GDM1 (cell line): ENCODE measurements at places on chromosomes 7 and 10.

GRCh38 chr10:8778713-8779112 is 724.2 kb downstream of the GATA3 start:
- DNase-seq: no peak

DNA sequence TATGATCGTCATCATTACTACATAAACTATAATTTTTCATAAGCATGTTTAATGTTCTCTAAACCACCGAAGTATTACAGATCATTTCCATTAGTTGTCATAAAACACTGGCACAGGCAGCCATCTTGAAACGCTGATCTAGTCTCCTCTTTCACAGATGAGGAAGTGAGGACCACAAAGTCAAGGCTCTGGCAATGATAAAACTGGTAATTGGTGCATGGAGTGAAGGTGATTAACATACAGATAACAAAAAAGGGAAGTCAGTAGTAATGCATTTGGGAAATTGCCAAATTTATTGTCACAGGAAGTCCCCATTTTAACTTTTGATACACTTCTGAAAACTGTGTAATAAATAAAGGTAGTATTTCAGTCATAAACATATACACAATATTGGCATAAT is 49.3 kb downstream of the FBXL13 start:
- peak; percentile 36 for DNase-seq

DNA sequence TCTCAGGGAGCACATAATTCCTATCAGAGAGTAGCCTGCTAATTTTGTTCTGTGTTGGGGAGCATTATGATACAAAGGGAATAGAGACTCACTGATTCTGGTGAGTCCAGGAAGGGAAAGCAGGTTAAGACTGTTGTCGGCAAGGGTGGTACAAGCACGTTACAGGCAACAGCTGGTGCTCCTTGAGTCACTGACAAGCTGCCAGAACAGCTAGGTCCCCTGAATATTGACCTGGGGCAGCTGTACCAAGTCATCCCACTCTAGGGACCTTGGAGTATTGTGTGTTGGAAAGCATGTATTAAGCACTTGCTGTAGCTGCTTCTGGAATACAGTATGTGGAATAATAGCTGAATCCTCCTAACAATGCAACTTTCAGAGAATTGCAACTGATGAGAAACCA is 37.0 kb upstream of the GLCCI1 start:
- no peak for DNase-seq

DNA sequence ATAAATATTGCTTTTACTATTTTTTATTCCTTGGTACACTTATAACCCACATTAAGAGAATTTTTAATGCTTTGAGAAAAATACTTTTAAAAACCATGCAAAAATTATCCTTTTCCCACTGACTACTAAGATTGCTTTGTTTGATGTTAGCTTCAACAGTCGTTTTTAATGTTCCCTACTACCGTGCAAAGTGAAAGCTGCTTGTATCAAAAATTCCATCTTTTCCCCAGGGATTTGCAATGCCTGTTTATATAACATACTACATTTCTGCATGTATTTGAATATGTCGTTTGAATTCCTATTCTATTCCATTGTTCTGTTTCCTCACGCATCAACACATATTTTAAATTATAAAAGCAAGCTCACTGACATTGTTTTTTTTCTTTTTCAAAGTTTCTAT is 54.4 kb downstream of the TFPI2 start:
- DNase-seq: no peak

DNA sequence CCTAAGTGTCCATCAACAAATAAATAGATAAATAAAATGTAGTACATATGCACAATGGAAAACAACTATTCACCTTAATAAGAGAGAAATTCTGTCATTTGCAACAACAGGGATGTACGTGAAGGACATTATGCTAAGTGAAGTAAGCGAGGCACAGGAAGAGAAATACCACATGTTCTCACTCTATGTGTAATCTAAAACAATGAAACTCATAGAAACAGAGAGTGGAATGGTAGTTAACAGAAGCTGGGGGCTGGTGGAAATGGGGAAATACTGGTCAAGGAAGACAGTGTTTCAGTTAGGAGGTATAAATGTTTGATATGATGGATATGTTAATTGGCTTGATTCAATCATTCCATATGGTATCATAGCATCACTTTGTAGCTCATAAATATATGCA is 43.1 kb downstream of the ARL4A start:
- no peak for DNase-seq

DNA sequence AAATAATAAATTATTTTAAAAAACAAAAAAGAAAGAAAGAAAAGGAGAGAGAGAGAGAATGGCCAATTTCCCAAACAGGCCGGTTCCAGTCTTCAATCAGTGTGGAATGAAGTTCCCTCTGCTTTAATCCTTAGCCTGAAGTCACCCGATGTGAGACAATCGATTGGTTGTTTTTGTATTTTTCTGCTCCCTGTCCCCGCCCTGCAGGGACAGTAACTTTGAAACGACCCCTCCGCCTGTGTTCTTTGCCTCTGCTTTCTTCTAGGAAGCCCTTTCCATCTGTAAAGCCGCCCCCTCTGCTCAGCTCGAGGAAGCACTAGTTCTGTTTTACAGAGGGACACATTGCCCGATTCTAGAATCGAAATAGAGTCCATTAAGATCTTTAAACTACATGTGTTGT is 33.4 kb downstream of the FOXL3 start:
- DNase-seq: no peak

GRCh38 chr7:8356071-8356470 is 77.3 kb upstream of the NXPH1 start:
- DNase-seq: no peak

DNA sequence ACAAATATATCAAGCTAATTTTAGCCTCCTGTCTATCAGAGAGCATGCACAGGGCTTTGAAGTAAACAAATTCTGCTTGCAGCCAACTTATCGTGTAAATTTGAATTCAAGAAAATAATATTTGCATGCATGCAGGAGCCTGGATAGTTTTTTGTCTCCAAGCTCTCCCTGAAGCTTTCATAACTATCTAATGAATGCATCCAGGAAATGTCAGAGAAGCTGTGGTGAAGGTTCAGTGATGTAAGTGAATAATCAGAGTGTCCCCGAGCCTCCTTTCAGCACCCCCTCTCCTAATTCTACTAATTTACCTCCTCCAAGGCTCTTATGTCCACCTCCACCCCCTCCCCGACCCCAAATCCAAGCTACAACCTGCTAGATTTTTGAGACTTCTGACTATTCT is 172.0 kb upstream of the ZNF32 start:
- DNase-seq: no peak

DNA sequence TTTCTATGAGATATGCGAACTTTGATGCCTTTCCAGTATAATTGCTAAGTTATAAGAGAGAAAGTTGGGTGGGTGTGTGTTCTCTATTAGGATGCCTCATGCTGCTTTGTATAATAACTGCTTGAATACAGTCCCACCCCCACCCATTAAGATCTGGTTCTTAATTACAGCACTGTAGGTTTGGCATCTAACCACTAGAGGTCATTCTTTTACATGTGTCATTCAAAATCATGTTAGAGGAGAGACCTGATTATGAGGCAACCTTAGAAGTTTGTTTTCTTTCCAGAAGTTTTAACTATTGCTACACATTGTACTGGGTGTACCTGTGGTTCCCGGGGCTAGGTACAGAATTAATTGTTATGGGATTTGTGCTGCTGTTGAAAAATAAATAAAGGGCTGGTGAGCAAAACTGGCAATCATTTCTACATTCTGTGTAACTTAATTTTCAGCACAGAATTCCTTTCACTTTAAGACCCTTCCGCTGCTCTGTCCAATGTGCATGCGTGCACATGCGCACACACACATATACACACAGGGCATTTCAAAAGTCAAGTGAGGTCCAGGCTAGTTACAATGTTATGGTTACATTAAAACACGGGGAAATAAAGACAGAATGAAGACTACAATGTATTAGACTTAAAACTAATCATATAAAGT is 1156.3 kb downstream of the SORCS3 start:
- no peak for DNase-seq

- DNase-seq: no peak
Observed at GRCh38 chr7:131627735-131628190, 71.3 kb upstream of the PODXL start.

- DNase-seq: no peak
Observed at GRCh38 chr10:131448171-131448570, 136.7 kb upstream of the TCERG1L start.

- DNase-seq: no peak
Observed at GRCh38 chr10:128708182-128708581, 582.0 kb upstream of the MKI67 start.
